Colonic mucosa (tissue), 4 donors: ENCODE measurements at places on chromosomes 2 and 18. TPM values are rescaled to one million over a fixed set of nuclear protein-coding genes. Genes with fewer than 3 reads are reported as not detected.

- no peaks in the 10 kb centered on the region for H3K36me3 ChIP-seq
- no peak for DNase-seq
- no peaks in the 10 kb centered on the region for H3K4me1 ChIP-seq
- no peak overlapping the region for H3K4me3 ChIP-seq
- H3K27ac ChIP-seq: no peak overlapping the region
Measured at GRCh38 chr2:137405496-137405895, 558.8 kb upstream of the HNMT start.

- peaks cover 6% of the 10 kb centered on the region for H3K4me1 ChIP-seq
- no peaks in the 10 kb centered on the region for H3K27me3 ChIP-seq
- H3K4me3 ChIP-seq: no peak overlapping the region
- DNase-seq: no peak
- H3K36me3 ChIP-seq: no peaks in the 10 kb centered on the region
Measured at GRCh38 chr2:84526562-84526961, 10.3 kb downstream of the DNAH6 start.

- DNase-seq: no peak
- no peaks in the 10 kb centered on the region for H3K4me1 ChIP-seq
- H3K27ac ChIP-seq: no peak overlapping the region
Measured at GRCh38 chr18:74175658-74176057, 27.3 kb downstream of the TIMM21 start.

GRCh38 chr2:59538398-59538911 is 1015.0 kb downstream of the BCL11A start:
- H3K4me3 ChIP-seq: no peak overlapping the region
- H3K27ac ChIP-seq: no peak overlapping the region
- H3K4me1 ChIP-seq: no peaks in the 10 kb centered on the region
- H3K36me3 ChIP-seq: no peaks in the 10 kb centered on the region
- DNase-seq: no peak

DNA sequence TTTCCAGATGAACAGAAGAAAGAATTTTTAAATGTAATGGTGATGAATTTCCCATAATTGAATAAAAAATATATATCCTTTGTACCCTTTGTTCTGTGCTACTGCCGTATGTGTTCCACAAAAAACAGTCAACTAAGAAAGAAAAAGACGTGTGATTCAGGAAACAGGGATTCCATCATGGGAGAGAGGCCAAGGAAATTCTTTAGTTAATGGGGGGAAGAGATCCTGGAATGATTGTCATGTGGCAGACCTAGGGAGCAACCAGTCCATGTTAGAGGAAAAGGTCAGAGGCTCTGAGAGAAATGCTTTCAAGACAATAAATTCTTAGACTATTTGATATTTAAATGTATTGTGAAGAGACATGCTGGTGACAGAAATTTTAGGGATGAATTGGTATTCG is 76.6 kb downstream of the CPO start:
- H3K27ac ChIP-seq: no peak overlapping the region
- H3K4me3 ChIP-seq: no peak overlapping the region
- DNase-seq: no peak
- no peaks in the 10 kb centered on the region for H3K27me3 ChIP-seq
- no peaks in the 10 kb centered on the region for H3K36me3 ChIP-seq
- H3K4me1 ChIP-seq: no peaks in the 10 kb centered on the region

- H3K27me3 ChIP-seq: no peaks in the 10 kb centered on the region
- no peak overlapping the region for H3K27ac ChIP-seq
- no peak for DNase-seq
Measured at GRCh38 chr2:203858176-203858575, 9.4 kb upstream of the CTLA4 start.

DNA sequence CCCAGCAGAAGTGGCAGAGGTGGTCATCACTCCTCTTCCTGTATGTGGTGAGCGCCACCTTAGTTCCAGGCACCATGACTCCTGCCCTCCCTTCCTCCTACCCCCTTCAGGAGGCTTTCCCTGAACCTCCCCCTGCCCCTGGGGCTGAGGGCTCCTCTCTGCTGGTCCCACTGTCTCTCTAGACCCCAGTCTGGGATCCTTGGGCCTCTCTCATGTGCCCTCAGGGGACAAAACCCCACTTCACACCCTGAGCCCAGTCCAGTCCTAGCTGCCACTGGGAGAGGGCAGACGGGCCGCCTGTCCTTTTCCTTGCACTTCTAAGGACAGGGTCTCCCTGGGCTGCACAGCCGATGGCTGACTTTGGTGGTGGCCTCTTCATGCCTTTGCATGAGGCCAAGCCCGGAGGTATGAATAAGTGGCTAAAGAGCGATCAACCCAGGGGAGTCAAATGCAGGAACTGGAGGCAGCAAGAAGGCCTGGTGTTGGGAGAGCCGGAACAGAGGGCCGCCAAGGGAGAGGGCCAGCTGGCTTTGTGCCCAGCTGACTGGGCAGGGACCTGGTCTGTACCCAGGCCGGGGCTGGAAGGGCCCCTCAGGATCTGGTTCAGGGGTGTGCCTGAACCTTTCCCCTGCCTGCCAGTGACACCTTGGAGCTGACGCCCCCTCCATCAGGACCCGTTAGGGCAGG is 29.5 kb downstream of the GLI2 start:
- DNase-seq: no peak
- H3K27me3 ChIP-seq: no peaks in the 10 kb centered on the region
- no peaks in the 10 kb centered on the region for H3K4me1 ChIP-seq
- no peaks in the 10 kb centered on the region for H3K36me3 ChIP-seq

DNA sequence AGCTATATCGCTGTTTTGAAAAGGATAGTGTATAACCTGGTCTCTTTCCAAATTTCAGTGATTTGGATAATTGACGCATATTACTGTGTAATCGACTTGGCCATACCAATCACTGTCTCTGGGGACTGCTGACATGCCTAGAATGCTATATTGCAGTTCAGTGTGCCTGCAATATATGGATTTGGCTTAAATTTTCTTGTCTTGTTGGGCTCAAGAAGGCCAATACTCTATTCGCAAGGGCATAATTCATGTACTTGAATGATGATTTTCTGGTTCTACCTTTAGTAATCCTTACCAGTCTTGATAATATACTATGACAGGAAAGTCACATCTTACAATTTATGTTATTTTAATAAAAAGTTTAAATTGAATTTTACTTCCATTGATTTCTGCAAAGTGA is 21.7 kb upstream of the THUMPD2 start:
- H3K36me3 ChIP-seq: no peaks in the 10 kb centered on the region
- no peaks in the 10 kb centered on the region for H3K27me3 ChIP-seq
- H3K27ac ChIP-seq: no peak overlapping the region

NTSR2 gene
- total RNA-seq: not detected
